ENCODE measurements at places on chromosomes 13 and 19.

GRCh38 chr19:11423164-11423790 lies 4.2 kb upstream of the RGL3 start:
- no peak for DNase-seq

DNA sequence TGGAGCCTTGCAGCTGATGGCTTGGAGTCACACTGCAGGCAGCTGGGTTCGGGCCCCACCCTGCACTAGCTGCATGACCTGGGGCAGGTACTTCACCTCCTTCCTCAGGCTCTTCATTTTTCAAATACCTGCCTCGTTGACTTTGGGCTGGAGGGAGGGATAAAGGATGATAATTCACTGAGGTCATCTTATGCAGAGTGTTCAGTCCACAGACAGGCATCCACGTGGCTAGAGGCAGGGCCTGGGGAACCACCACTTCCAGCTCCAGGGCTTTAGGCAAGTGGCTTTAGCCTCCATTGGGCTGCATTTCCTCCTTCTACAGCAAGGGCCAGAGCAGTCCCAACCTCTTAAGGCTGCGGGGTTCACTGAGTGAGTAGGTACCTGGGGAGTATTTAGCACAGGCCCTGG lies 84.8 kb downstream of the SIPA1L3 start:
- no peak for DNase-seq

DNA sequence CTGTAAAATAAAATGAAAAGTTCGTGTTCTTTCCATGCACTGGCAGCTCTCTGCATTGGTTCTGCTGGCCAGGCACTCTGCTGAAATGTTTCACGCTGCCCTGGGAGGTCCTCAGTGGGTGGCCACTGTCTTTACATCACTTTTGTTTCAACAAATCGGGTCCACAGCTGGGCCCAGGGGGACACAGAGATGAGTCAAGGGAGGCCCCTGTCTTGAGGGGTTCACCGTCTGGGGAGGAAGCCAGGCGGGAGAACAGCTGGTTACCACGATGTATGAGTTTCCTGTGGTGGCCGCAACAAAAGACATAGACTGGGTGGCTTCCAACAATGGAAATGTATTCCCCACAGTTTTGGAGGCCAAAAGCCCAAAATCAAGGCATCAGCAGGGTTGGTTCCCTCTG lies 5.1 kb upstream of the KLF2 start:
- DNase-seq: no peak

DNA sequence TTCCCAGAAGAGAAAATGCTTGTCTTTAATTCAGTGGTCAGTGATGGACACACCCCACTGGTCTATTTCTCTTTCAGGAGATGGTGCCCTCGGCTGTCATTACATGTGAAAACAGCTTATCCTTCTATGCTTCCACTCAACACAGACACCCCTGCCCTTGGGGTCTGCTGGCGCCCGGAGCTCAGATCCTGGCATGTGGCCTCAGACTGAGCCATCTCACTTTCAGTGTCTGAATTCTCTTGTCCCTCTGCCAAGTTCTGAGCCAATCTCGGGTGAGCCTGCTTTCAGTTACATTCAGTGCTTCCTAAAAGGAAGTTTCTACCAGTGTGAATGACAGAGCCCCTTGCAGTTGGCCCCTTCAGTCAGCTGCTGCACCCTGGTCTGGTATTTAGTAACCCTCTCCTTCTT lies 293.6 kb downstream of the DNAJC15 start:
- no peak for DNase-seq

- no peak for DNase-seq
These were observed 21.9 kb downstream of the CDC16 start for GRCh38 chr13:114256547-114256946.
